ENCODE measurements at places on chromosomes 7 and 10. TPM values are rescaled to one million over a fixed set of nuclear protein-coding genes. Genes with fewer than 3 reads are reported as not detected.
A peak's percentile ranks its signal among the peaks of the same experiment; 100 is the strongest.

DNA sequence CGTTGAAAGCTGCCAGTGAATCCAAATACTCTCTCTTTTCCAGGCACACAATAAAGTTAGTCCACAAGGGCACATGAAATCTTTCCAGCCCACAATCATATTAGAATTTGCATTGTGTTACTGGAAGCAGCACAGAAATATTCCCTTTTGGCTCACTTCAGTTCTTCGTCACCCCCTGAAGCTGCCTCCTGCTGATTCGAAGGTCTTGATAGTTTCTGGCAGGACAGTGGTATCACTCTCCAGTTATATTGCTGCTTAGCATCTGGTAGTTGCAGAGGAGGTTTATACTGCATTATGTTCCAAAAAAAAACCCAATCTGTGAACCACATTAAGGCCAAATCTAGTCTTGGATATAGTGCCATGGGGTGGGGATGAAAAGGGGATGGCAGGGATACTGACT, 253.2 kb downstream of the BICC1 start:
- no peak overlapping the region for H3K4me3 ChIP-seq
- no peaks in the 10 kb centered on the region for H3K27me3 ChIP-seq
- peaks cover 18% of the 10 kb centered on the region for H3K36me3 ChIP-seq
- H3K4me1 ChIP-seq: peaks cover 10% of the 10 kb centered on the region
- no peak overlapping the region for H3K27ac ChIP-seq

TAF5 gene
- total RNA-seq: 4.5 TPM

DNA sequence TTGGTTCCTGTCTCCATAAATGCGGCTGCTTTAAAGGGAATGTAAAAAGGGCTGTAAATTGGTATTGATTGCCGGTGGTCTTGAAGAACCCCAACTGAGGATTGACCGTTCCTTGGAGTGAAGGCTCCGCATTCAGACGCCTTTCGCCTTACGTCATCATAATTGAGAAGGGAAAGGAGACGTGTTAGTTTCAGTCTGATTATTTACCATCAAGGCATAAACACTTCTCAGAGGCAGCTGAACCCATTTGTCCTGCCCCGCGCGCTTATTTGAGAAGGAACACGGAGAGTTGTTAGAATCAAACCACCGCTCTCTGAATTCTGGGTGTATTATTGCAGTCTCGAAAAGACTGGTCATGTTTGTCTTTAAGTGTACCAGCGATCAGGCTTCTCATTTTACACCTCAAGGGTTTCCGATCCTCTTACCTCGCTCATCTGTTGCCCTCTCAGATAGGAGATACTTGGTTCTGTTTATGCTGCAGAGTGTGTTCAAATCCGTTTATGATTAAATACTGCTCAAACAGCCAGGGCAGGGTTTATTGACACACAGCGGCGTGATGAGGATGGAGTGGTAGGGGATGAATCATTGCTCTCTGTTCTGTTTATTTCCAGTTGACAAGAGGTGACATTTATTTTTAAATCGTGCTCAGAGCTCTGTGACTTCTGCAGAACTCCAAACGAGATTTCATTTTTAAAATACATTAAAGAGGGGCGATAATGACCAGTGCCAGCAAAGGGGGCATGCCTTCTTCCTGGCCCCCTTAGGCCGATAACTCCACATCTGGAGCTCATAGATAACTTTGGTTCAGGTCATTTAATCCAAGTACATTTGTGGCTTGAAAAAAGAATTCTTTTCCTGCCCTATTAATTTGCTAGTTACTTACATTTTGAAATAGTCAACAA, 30.4 kb downstream of the FOXK1 start:
- no peaks in the 10 kb centered on the region for H3K27me3 ChIP-seq
- peaks cover 52% of the 10 kb centered on the region for H3K4me1 ChIP-seq
- no peak for DNase-seq
- peak overlapping the region; percentile 79 for H3K27ac ChIP-seq
- peak overlapping the region; percentile 39 for H3K4me3 ChIP-seq
- peaks cover 9% of the 10 kb centered on the region for H3K36me3 ChIP-seq

DNA sequence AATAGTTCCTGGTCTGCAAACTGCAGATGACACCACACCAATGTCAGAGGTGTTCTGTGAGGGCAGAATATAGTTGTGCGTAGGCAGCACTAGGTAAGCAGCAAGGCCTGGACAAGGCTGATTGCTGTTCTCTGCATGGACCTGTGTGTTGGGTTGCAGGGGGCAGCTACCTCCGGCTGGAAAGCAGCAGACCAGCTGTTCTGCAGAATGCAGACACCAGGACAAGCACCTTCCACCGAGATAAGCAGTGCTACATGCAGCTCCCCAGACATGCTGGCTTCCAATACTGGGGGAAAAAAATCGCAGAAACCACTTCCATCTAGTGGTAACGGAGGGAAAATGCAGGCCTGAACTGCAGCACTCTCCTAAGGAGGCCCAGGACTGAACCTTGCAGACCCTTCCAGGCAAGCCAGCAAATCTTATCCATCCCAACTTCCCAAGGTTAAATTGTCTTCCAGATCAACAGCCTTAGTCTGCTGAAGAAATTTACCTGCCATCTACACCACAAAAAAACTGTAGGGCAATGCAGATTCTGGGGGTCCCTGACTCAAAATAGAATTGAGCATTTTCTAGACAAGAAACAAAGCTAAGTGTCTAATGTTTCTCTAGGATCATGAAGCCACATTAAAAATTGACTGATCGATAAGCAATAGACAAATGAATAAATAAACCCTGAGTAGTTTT, 50.5 kb upstream of the COBL start:
- H3K27me3 ChIP-seq: peaks cover 9% of the 10 kb centered on the region
- H3K27ac ChIP-seq: no peak overlapping the region
- no peak for DNase-seq
- no peak overlapping the region for H3K4me3 ChIP-seq
- H3K4me1 ChIP-seq: no peaks in the 10 kb centered on the region

GRCh38 chr10:49435225-49435624, 39.3 kb upstream of the DRGX start:
- H3K27ac ChIP-seq: no peak overlapping the region
- DNase-seq: no peak
- no peaks in the 10 kb centered on the region for H3K27me3 ChIP-seq
- no peaks in the 10 kb centered on the region for H3K4me1 ChIP-seq
- H3K4me3 ChIP-seq: no peak overlapping the region

- H3K27ac ChIP-seq: no peak overlapping the region
- H3K4me1 ChIP-seq: no peaks in the 10 kb centered on the region
- H3K4me3 ChIP-seq: no peak overlapping the region
- DNase-seq: no peak
These were observed 292.2 kb upstream of the TAC1 start for GRCh38 chr7:97439637-97440214.

EGR2 gene
- 5.4 TPM for total RNA-seq

GRCh38 chr7:47497367-47498096, 84.4 kb downstream of the TNS3 start:
- H3K27me3 ChIP-seq: no peaks in the 10 kb centered on the region
- peak overlapping the region; percentile 63 for H3K27ac ChIP-seq
- no peak for DNase-seq
- peaks cover 88% of the 10 kb centered on the region for H3K4me1 ChIP-seq

TRPV5 gene
- not detected for total RNA-seq

DNA sequence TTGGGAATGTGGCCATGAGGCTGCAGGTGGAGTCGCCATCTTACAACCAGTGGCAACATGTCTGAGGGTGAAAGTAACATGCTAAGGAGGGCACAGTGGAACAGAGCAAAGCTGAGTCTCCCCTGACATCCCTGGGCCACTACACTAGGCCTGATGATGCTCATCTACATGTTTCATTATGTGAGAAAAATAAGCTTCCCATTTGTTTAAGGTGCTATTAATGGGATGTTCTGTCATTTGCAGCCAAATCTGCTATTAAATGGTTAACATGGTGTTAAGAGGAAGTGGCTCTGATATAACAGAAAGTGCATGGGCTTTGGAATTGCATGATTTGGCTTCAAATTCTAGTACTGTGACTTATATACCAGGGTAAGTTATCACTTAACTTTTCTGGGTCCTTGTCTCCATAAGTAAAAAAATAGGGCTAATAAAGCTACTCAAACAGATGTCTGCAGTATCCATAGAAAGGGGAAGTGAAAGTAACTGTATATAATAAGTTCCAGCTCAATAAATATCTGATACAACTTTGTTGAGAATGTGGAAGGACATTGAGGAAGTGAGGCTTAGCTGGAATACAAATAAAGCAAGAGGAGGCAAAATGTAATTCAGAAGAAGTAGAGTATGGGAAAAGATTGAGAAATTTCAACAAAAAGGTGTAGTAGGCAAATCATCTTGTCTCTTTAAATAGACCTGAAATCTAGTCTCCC, 158.9 kb downstream of the RTKN2 start:
- no peaks in the 10 kb centered on the region for H3K27me3 ChIP-seq
- no peak overlapping the region for H3K4me3 ChIP-seq
- H3K36me3 ChIP-seq: no peaks in the 10 kb centered on the region
- peak overlapping the region; percentile 61 for H3K27ac ChIP-seq

GRCh38 chr7:24323961-24324480, 40.0 kb downstream of the NPY start:
- no peak overlapping the region for H3K4me3 ChIP-seq
- no peaks in the 10 kb centered on the region for H3K4me1 ChIP-seq
- no peaks in the 10 kb centered on the region for H3K36me3 ChIP-seq
- no peak overlapping the region for H3K27ac ChIP-seq
- no peak for DNase-seq
- peaks cover 13% of the 10 kb centered on the region for H3K27me3 ChIP-seq

NXPH1 gene
- not detected for total RNA-seq

- no peaks in the 10 kb centered on the region for H3K4me1 ChIP-seq
- no peak overlapping the region for H3K27ac ChIP-seq
- no peaks in the 10 kb centered on the region for H3K36me3 ChIP-seq
These were observed 49.5 kb downstream of the VWA2 start for GRCh38 chr10:114288424-114289095.

GRCh38 chr7:89837515-89837914, 316.8 kb upstream of the STEAP1 start:
- H3K27ac ChIP-seq: no peak overlapping the region
- no peaks in the 10 kb centered on the region for H3K4me1 ChIP-seq
- no peak overlapping the region for H3K4me3 ChIP-seq
- H3K27me3 ChIP-seq: no peaks in the 10 kb centered on the region
- DNase-seq: no peak
- no peaks in the 10 kb centered on the region for H3K36me3 ChIP-seq

GRCh38 chr10:23035569-23035968, 59.8 kb upstream of the MSRB2 start:
- no peak overlapping the region for H3K4me3 ChIP-seq
- H3K36me3 ChIP-seq: no peaks in the 10 kb centered on the region
- peaks cover 42% of the 10 kb centered on the region for H3K27me3 ChIP-seq
- H3K27ac ChIP-seq: no peak overlapping the region

MDH2 gene
- total RNA-seq: 119 TPM

DNA sequence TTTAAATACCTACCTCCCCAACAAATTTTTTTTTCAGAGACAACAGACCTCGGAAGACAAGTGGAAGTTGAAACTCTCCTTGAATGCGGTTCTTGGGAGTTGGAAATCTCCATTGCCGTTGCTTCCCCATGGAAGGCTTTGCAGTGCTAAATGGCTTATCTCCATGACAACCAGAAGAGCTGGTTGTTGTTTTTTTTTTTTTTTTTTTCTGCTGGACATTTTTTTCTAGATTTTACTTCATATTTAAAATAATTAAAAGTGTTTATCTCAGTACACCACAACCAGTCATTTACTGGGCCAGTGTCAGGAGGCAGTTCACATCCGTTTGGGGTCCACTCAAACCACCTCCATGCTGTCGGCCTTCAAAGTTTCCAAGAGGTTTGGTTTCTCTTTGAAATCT, 348.5 kb upstream of the PRKCQ start:
- peaks cover 38% of the 10 kb centered on the region for H3K4me1 ChIP-seq
- no peaks in the 10 kb centered on the region for H3K27me3 ChIP-seq
- DNase-seq: no peak
- no peak overlapping the region for H3K4me3 ChIP-seq
- no peaks in the 10 kb centered on the region for H3K36me3 ChIP-seq

CALY gene
- 3.5 TPM for total RNA-seq

GRCh38 chr7:100632951-100633717, 8.2 kb downstream of the TFR2 start:
- peaks cover 2% of the 10 kb centered on the region for H3K4me1 ChIP-seq
- H3K27me3 ChIP-seq: peaks cover 11% of the 10 kb centered on the region
- H3K36me3 ChIP-seq: no peaks in the 10 kb centered on the region
- DNase-seq: no peak
- H3K4me3 ChIP-seq: peak overlapping the region; percentile 76

ADAM8 gene
- 6.0 TPM for total RNA-seq

GRCh38 chr10:86284355-86285105, 82.1 kb downstream of the GRID1 start:
- no peak overlapping the region for H3K4me3 ChIP-seq
- no peaks in the 10 kb centered on the region for H3K27me3 ChIP-seq
- H3K27ac ChIP-seq: no peak overlapping the region
- no peaks in the 10 kb centered on the region for H3K36me3 ChIP-seq
- peak; percentile 75 for DNase-seq

GRCh38 chr10:121952226-121952625, 22.8 kb downstream of the NSMCE4A start:
- H3K27me3 ChIP-seq: no peaks in the 10 kb centered on the region
- H3K4me3 ChIP-seq: no peak overlapping the region
- H3K4me1 ChIP-seq: no peaks in the 10 kb centered on the region
- H3K36me3 ChIP-seq: peaks cover 21% of the 10 kb centered on the region
- no peak overlapping the region for H3K27ac ChIP-seq

DNA sequence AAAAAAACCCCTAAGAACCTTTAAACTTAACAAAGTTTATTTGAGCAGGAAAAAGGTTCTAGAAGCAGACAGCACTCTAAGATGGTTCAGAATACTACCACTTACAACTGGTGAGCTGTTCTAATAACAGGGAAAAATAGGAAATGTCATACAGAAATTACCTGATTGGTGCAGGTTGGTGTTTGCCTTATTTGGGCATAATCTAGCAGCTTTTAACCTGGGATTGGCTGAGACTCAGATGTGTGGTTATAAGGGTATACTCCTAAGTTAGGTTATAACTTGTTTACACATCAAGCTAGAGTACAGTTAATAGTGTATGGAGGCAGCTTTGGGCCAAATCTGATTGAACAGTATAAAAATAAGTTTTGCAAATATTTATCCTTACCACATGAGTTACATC, 59.8 kb downstream of the MAPK8 start:
- no peak overlapping the region for H3K27ac ChIP-seq
- no peaks in the 10 kb centered on the region for H3K36me3 ChIP-seq
- DNase-seq: no peak

- H3K27me3 ChIP-seq: no peaks in the 10 kb centered on the region
- peaks cover 11% of the 10 kb centered on the region for H3K36me3 ChIP-seq
- DNase-seq: no peak
- no peak overlapping the region for H3K4me3 ChIP-seq
These were observed 12.4 kb downstream of the DYNC1I1 start for GRCh38 chr7:95784796-95785195.

GRCh38 chr10:124830445-124830844, 28.8 kb downstream of the ABRAXAS2 start:
- no peak overlapping the region for H3K27ac ChIP-seq
- DNase-seq: no peak
- H3K36me3 ChIP-seq: peaks cover 39% of the 10 kb centered on the region
- H3K4me3 ChIP-seq: no peak overlapping the region
- H3K27me3 ChIP-seq: no peaks in the 10 kb centered on the region

GRCh38 chr10:111247781-111248389, 171.1 kb downstream of the ADRA2A start:
- no peak overlapping the region for H3K4me3 ChIP-seq
- peaks cover 3% of the 10 kb centered on the region for H3K27me3 ChIP-seq
- no peaks in the 10 kb centered on the region for H3K4me1 ChIP-seq

DENND2A gene
- total RNA-seq: 56.6 TPM

Data from osteocyte (in vitro differentiated cells).